D341Med (cell line): ENCODE measurements at places on chromosomes 3 and 15.

- no peak for DNase-seq
These were observed 50.3 kb upstream of the ACTL6A start for GRCh38 chr3:179512378-179512777.

GRCh38 chr15:63250312-63250965, 27.0 kb upstream of the APH1B start:
- no peak for DNase-seq

- DNase-seq: no peak
These were observed 32.5 kb downstream of the TM4SF4 start for GRCh38 chr3:149506965-149507364.

- DNase-seq: no peak
These were observed 26.9 kb downstream of the SENP2 start for GRCh38 chr3:185613016-185613415.

DNA sequence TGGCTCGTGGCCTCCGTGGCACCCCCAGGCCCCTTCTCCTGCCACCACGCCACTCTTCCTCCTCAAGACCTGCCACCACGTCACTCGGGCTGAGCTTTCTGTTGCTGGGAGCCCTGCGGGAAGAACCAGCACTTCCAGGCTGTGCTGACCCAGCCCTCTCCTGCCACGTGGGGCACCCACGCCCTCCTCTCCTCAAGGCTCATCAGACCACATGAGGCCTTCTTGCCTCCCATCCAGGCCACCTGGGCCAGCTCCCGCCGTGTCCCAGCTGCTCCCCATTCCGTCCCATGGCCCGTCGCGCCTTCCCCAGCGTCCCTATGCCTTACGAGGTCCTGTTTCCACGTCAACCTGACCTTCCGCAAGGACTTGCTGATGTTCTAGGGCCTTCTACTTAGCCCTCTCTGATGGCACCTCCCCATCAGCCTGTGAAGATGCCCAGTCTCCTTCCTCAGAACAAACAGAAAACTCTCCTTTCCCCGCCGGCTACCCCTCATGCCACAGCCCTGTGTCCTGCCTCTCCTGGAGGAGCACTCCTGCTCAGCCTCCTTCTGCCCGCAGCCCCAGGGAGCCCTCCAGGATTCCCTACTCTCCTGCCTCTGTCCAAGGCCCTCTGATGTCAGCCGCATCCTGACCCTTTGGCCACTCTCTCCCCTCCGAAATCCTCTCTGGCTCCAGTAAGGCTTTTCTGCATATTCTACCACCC, 71.1 kb upstream of the BLM start:
- DNase-seq: no peak

DNA sequence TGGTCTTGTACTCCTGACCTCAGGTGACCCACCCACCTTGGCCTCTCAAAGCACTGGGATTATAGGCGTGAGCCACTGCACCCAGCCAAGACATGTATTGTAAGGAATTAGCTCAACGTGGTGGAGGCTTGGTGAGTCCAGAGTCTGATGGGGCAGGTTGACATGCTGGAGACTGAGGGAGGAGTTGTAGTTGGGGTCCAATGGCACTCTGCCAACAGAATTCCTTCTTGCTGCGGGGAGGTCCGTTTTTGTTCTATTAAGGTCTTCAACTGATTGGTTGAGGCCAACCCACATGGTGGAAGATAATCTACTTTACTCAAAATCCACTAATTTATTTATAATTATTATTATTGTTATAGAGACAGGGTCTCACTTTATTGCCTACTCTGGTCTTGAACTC, 30.1 kb downstream of the PLA2G4D start:
- DNase-seq: no peak

GRCh38 chr3:190322604-190323245, 479 bp upstream of the CLDN1 start:
- DNase-seq: no peak
